Thoracic aorta (tissue), 2 donors: ENCODE measurements at places on chromosomes 2 and 18. TPM values are rescaled to one million over a fixed set of nuclear protein-coding genes. Genes with fewer than 3 reads are reported as not detected.

SPIRE1 gene
- 39.6 TPM for total RNA-seq

RTKN gene
- total RNA-seq, result 23.2 TPM

APLF gene
- 4.9 TPM for total RNA-seq

SALL3 gene
- total RNA-seq, result not detected

DNA sequence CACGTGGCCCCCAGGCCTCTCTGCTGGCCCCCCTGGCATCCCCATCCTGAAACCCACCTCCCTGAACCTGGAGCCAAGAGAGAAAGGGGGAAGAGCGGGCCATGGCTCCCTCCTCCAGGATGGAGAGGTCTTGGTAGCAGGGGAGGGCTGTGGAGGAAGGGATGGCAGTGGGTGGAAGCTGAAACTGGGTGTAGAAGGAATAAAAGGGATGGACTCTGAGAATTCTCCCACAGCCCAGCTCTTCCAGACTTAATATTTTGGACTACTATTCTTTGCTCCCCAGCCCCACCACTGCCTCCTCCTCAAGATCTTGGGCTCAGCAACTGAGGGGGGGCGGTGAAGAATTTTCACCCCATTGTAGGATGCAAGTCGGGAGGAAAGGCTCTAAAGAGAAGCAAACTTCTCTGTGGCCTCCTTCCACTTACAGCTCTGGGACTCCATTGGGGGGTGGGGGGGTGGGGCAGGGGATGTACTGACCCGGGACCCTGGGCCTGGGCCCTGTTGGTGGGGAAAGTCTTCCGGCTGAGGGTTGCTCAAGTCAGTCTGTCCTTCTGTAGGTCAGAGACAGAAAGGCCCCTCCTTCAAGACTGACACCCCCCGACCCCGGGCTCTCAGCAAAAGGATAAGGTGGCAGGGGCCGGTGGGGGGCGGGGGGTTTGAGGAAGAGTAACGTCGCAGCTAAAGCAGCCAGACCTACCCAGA, 501 bp downstream of the TNS1 start:
- DNase-seq, result no peak

DNA sequence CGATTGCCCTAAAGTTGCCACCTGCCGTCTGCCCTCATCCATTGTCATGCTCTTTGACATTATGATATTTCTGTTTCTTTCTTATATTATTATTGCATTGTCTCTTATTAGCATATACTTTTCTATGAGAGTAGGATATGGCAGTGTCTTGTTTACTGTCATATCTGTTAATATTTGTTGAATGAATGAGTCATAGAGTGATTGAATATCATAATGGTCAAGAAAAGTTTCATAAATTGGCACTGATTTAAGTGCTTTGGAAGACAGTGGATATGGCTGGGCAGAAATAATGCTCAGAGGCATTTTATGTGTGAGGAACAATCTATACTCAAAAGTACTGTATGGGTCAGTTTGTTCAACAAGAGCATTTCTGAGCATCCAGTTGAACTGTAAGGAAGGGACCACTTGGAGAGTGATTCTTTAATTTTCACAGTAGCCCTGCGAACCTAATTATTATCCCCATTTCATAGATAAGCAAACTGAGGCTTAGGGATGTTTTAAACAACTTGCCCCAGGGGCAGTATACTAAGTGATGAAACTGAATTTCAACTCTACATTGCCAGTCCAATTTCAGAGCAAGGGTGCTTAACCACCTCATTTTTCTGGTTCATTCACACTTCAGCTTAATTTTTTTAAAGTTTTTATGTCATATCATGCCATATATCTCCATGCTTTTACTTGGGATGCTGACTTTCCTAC, 175.5 kb upstream of the FOSL2 start:
- DNase-seq, result no peak

- DNase-seq, result no peak
These were observed 253.6 kb downstream of the PRKCE start for GRCh38 chr2:45904946-45905631.

GRCh38 chr2:28342081-28342967, 50.3 kb upstream of the FOSL2 start:
- DNase-seq, result peak; percentile 62
